ENCODE measurements at places on chromosomes 4 and X.
A peak's percentile ranks its signal among the peaks of the same experiment; 100 is the strongest.

DNA sequence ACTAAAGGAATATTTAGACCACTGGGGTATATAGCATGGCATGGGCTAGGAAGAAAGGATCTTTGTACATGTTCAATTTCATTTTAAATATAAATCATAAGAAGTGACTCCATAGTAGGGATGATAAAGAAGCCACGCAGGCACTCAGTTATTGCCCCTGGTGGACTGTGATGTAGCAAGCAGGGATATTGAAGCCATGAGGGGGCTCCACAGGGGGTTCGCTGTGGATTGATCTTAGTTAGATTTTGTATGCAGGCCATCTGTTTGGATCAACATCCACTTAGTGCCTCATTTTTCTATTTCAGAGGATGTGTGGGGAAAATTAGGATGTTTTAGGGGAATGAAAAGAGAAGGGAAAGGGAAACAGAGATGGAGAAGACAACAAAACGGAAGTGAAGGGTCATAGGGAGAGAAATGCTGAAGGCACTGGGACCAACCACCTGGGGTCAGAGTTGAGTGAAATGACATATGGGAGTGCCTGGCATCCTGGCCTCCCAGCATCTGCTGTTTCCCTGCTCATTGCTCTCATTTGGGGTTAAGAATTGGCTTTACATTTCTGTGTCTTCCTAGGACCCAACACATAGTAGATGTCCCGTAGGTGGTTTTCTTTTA is 11.2 kb upstream of the FREM3 start:
- no peak for DNase-seq

- DNase-seq, result no peak
These were observed 366.5 kb downstream of the MID1IP1 start for GRCh38 chrX:39167791-39168190.

DNA sequence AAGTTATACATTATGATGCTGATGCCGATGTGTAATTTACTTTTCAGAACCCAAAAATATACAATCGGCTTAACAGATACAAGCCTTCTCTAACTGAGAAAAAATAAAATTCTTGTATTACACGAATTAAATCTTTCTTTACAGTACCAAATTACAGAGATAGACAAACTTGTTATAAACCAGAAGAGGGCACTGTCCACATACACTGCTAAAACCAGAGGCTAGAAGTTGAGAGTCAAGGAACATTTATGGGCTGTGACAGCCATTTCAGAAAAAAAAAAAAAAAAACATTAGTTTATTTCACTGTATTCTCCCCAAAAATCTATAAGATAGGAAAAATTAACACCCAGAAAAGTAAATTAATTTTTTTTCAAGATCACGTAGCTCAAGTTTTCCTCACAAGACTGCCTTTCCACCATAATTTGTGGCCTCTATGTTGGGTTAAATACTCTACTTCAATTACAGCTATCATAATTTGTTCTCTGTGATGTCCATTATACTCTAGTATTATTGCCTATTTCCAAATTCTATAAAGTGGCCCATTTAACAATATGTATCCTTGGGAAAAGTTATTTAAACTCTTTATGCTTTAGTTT is 12.0 kb downstream of the EREG start:
- no peak for DNase-seq

GRCh38 chr4:1542516-1543320 is 136.5 kb upstream of the NKX1-1 start:
- DNase-seq, result no peak

- no peak for DNase-seq
These were observed 43.7 kb downstream of the NLGN4X start for GRCh38 chrX:6184900-6185515.

GRCh38 chr4:93042746-93043145 is 739.0 kb downstream of the GRID2 start:
- no peak for DNase-seq

DNA sequence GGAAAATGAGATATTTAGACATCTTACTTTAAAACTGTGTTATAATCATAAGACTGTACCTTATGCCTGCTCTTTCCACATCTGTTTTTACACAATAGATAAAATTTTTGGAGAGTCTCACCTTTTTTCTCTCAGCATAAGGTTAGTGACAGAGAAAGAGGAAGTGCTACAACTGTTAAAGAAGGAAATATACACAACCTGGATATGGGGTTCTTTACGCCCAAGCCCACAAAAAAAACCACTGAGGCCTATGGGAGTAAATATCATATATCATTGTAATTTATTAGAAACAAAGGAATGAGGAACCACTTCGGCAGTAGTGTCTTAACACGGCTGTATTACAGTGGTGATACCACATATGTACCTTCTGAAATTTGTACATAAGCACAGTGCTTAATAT is 265.9 kb upstream of the GK2 start:
- no peak for DNase-seq

DNA sequence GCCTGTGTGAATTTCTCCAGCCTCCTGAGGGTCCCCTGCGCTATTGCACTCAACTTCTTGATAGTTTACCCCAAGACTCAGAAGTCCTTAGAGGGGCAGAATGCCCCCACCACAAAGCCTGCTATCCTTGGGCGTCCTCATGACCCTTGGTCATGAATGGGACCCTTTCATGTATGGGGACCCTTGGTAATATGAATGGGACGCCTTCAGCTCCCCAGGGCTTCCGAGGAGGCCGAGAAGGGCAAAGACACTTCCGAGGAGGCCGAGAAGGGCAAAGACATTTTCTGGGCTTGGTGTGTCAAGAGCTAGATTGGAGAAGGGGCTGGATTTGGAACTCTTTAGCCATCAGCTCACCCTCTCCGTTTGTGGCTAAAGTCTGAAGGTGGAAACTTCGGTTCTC is 8.6 kb downstream of the SHOX start:
- DNase-seq, result no peak

GRCh38 chr4:123350191-123350544 is 46.4 kb upstream of the SPRY1 start:
- DNase-seq, result peak; percentile 32

- no peak for DNase-seq
These were observed 995.7 kb upstream of the PRKX start for GRCh38 chrX:4708970-4709760.

DNA sequence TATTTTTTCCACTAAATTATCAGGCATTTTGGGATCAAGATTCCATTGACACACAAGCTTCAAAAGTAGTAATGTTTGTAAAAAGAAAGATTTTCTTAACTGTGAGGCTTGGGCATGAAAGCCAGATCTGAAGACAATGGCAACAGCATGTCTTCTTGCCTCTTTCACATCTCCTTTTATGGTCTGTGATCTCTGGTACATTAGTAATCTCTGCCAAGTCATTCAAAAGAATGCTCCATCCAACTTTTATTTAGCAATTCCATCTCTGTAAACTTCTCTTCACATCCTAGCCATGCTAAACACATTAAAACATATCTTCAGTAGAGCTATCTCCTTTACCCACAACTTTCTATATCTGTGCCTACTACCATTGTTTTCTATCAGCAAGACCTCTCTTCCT is 465.4 kb downstream of the FAT4 start:
- DNase-seq, result no peak

DNA sequence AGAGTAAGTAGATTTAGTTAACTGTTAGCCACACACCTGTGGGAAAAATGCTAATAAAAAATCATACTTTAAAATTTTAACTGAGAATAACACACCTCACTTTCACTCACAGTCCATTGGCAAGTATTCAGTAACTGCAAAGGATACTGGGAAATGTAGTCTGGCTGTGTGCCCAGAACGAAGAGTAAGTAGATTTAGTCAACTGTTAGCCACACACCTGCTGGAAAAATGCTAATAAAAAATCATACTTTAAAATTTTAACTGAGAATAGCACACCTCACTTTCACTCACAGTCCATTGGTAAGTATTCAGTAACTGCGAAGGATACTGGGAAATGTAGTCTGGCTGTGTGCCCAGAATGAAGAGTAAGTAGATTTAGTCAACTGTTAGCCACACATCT is 178.4 kb upstream of the NWD2 start:
- no peak for DNase-seq

DNA sequence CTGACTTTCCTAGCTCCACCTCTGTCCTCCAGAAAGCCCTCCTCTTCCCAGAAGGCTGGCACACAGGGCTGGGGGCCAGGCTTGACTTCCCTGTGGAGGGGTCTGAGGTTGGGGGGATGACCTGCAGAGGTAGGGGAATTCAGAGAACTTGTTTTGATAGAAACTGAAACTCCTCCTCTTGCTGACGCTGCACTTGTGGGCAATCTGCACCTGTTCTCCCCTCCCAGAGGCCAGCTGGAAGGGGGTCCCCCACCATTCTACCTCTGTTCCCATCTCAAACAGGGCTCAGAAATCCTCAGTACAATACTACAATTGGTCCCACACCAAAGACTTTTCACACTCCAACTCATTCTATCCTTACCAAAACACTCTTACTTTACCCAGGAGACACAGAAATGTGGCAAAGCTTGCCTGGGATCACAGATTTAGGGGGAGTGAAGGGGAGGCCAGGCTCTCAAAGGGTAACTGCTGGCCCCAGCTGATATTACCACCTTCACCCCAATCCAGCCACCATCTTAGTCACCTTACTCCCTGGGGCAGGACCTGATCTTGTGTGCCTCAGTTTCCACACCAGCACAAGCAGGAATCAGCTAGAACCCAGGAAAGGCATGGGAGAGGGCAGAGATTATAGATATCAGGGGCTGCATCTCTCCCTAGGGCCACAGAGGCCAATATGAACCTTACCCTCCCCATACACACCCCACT is 18.5 kb downstream of the OTUD5 start:
- DNase-seq, result peak; percentile 71

- DNase-seq, result no peak
These were observed 69.4 kb downstream of the DCHS2 start for GRCh38 chr4:154422152-154422551.

- no peak for DNase-seq
These were observed 59.4 kb downstream of the TSC22D3 start for GRCh38 chrX:107716118-107716684.

GRCh38 chr4:126435491-126435890 is 1120.7 kb downstream of the FAT4 start:
- no peak for DNase-seq

GRCh38 chrX:69019073-69019890 is 146.0 kb downstream of the PJA1 start:
- no peak for DNase-seq

- DNase-seq, result no peak
These were observed 8.7 kb downstream of the TIMP1 start for GRCh38 chrX:47590984-47591383.

DNA sequence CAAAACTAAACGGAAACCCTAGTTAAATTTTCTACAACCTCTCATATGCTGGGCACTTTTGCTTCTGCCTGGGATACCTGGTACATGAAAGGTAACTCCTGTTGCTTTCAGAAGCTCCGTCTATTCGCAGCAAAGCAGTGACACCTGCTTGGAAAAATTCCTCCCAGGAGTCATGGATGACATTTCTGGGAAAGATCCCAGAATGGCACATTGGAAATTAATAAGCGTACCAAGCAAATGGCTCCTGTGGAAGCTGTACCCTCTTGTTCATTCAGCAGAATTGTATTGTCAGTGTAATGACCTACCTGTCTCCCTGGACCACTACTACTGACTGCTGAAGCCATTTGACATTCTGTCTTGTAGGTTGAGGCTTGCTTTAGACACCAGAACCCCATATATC is 349.7 kb upstream of the NOCT start:
- no peak for DNase-seq

- DNase-seq, result no peak
These were observed 385.4 kb upstream of the MAD2L1 start for GRCh38 chr4:120452001-120452400.

GRCh38 chrX:130566028-130566683 is 164.4 kb downstream of the RBMX2 start:
- no peak for DNase-seq
